ENCODE measurements at places on chromosomes 7 and 10. TPM values are rescaled to one million over a fixed set of nuclear protein-coding genes. Genes with fewer than 3 reads are reported as not detected.

DNA sequence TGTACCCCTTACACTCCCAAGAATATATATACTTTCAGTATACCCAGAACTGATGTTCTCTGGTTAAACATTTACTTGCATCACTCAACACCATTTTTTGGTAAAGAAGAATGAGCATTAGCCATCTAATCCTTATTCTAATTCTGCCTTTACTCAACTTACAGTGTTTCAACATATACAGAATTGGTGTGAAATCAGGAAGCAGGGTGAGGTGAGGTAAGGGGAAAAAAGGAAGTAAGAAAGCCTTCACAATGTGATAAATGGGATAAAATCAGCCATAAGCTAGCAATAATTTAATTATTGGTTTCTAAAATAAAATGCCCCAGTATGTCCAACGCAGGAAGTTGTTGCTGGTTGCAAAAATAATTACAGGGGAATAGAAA lies 605.4 kb downstream of the KCNMA1 start:
- no peak for DNase-seq

The EGFR gene
- total RNA-seq = 37.0 TPM

- DNase-seq = no peak
These were observed 301.1 kb upstream of the LYZL1 start for GRCh38 chr10:28987555-28988320.

The VIPR2 gene
- 0.17 TPM for total RNA-seq

The BTBD16 gene
- total RNA-seq = 0.42 TPM

GRCh38 chr7:80749270-80749669 lies 110.8 kb downstream of the CD36 start:
- no peak for DNase-seq

GRCh38 chr10:46046261-46046660 lies at the start of gene MSMB:
Gene MSMB (minus strand): TSS chr10:46046269. CDS start chr10:46046237, 32 bp downstream.
- no peak for DNase-seq

DNA sequence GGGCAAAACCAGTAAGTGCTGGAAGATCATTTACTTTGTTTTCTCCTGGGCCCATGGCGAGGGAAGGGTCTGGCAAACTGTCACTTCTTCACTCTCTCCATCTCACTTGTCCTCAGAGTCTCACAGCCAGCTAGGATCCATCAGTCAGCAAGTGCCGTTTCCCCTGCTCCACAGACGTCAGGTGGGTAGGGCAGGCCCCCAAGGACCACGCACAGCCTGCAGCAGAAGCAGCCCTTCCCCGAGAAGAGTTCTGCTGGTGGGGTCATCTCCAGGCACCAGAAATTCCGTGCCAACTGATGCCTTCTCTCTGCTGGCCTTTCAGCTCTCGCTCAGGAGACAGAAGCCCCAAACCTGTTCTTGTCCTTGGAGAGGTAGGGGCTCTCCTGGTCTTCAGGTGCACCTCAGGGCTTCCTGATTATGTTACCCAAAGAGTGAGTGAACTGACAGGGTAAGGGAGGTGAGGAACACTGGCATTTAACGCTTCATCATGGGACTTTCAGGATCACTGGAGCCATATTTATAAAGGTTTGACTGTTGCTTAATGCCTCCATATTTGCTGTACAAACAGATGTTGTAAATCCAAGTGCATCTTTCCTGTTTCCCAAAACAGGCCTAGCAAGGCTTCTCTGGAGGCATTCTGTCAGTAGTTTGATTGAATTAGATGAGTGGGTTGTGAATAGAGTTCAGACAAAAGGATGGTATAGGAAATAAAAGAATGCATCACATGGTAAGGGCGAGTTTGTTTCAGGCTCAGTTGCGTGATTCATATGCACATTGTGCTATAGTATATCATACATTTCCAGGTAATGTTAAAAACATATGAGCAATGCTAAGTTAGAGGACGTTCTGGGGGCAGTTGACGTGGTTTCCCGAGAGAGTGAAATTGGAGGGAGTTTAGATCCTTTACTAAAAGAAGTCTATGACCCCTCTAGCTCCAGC lies 13.7 kb upstream of the TSPAN15 start:
- no peak for DNase-seq

GRCh38 chr7:93944673-93945072 lies 23.1 kb downstream of the GNG11 start:
- DNase-seq = no peak

The HMX2 gene
- not detected for total RNA-seq

- DNase-seq = no peak
These were observed 134.2 kb downstream of the ELAPOR2 start for GRCh38 chr7:86925221-86925620.

DNA sequence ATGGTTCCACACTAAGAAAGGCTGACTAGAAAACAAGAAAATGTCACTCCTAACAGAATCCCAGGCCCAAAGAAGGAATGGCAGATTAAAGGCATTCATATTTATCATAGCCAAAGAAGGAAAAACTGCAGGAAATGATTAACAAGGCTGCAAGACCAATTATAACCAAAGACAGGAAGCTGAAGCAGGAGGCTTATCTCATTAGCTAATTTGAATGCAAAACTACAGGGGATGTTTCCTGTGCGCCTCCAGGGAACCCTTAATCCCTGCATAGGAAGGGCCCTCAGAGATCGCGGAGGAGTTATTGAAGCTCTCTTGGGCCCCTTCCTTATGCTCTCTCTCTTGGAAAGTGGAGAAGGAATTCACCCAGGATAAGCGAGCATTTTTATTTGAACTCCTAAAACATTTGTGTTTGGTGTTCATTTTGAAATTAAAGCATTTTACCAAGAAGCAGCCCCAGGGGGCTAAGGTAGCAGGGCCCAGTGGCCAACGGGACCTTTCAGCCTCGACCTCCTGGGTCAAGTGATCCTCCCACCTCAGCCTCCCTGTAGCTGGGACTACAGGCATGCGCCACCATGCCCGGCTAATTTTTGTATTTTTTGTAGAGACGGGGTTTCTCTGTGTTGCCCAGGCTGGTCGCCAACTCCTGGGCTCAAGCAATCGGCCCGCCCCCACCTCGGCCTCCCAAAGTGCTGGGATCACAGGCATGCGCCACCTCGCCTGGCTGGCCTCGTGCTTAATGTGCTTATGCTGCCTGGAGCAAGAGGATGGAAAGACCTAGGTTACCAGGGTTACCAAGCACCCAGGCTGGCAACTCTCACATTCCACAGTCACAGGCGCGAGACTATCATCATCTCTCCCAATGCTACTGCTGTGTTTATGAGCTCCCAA lies 24.1 kb upstream of the PROSER2 start:
- DNase-seq = no peak

- no peak for DNase-seq
These were observed 209.9 kb downstream of the CRPPA start for GRCh38 chr7:16211402-16211925.

DNA sequence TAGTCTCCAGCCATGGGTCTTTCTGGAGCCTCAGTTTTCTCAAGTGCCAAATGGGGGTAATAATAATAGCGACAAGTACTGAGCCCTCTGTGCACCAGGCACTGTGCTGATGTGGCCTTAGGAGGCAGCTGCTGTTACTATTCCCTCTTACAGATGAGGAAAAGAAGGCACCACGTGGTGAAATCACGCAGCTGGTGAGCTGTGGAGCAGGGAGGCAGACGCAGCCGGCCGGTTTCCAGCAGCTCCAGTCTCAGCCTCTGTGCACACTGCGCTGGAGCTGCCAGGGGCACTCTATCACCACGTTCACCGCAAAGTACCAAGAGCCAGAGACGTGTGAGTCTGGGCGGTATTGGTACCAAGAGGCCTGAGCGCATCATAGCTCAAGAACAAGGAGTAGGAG lies 9.6 kb downstream of the PYROXD2 start:
- no peak for DNase-seq

DNA sequence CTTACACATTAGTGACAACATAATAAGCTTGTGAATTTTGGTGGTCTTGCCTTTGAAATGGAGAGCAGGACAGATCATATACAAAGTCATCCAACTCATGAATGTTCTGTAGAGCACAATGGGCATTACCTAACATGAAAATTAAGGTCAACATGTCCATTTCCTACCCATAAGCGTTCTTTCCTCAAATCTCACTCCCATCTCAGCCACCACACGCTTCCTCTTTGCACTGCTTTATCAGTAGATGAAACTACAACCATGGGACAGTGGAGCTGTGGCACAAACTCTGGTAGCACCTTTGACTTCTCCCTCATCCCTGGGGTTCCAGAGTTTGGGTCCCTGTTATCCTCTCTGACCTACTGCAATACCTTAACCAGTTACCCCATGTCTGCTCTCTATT lies 2.2 kb downstream of the PON2 start:
- DNase-seq = no peak

GRCh38 chr10:133378251-133379096 lies 588 bp upstream of the PAOX start:
- DNase-seq = peak; percentile 73

The CELF2 gene
- total RNA-seq = 8.5 TPM

All from liver (tissue), 10 donors.